ENCODE measurements at places on chromosomes 6 and 20.

GRCh38 chr6:109373762-109374161, 8.5 kb downstream of the CD164 start:
- DNase-seq, result no peak

- no peak for DNase-seq
These were observed 147.0 kb upstream of the SAMD5 start for GRCh38 chr6:147361311-147361981.

- no peak for DNase-seq
These were observed 74.8 kb downstream of the TULP4 start for GRCh38 chr6:158387036-158387435.

- DNase-seq, result no peak
These were observed 285.2 kb downstream of the UST start for GRCh38 chr6:149031859-149032598.

GRCh38 chr6:26536571-26537159, 1.5 kb upstream of the HMGN4 start:
- DNase-seq, result no peak

DNA sequence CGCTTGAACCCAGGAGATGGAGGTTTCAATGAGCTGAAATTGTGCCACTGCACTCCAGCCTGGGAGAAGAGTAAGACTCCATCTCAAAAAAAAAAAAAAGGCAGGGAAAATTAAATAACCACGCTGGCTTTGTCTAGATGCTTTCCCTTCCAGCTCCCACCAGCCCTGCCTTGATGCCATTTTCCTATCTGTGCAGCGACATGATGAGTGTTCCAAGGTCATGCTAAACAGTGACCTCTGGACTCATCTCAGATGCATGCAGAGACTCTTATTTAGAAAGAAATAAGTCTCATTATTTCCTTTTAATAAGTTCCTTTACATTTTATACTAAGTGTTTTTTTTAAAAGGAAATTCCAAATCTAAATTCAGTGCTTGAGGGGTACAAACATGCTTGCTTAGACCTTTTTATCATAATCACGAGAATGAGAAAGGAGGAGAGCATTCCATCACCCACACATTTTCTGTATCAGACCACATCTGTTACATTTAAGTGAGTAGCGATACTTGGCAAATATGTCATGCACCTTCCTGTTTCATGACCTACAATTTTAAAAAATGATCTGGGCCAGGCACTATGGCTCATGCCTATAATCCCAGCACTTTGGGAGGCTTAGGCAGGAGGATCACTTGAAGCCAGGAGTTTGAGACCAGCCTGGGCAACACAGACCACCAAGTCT, 101.1 kb upstream of the RREB1 start:
- DNase-seq, result no peak

- no peak for DNase-seq
These were observed 381.1 kb upstream of the ZFP64 start for GRCh38 chr20:52572687-52573086.

DNA sequence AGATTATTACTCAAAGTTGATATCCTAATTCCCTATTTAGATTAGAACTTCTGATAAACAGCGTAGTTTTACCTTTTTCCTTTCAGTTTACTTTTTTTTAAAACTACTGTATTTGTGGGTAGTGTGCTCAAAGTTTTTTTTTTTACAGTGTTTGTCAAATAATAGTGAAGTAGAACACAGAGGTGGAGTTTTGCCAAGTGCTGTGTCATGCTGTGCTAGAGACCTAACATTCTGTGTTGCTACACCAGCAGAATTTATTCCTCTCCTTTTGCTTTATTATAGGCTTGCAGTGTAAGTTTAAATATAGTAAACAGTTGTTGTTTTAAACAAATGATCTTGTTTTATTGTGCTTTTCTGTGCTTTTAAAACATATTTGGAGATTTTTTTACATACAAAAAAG, 125.4 kb downstream of the HIVEP1 start:
- no peak for DNase-seq

GRCh38 chr6:169988769-169989550, 237.5 kb downstream of the ERMARD start:
- no peak for DNase-seq

- no peak for DNase-seq
These were observed 442.3 kb downstream of the HAO1 start for GRCh38 chr20:7497985-7498384.

- DNase-seq, result no peak
These were observed 112.6 kb upstream of the CCN2 start for GRCh38 chr6:132063738-132064137.

DNA sequence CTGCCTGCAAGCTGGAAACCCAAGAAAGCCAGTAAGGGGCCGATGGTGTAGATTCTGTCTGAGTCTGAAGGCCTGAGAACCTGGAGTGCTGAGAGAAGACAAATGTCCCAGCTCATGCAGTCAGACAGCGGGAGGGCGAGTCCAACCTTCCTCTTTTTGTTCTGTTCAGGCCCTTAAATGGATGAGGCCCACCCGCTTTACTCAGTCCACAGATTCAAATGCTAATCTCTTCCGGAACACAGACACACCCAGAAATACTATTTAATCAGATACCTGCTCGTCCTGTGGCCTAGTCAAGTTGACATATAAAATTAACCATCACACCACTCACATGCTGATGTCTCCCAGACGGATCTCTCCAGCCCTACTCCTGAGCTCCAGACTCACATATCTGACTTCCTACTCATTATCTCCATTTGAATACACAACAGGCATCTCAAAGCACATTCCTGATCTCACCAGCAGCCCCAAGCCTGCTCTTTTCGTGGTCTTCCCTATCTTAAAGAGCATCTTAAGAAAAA, 26.7 kb upstream of the SRC start:
- no peak for DNase-seq

Measured in NCI-H2171 (cell line).